ENCODE measurements at places on chromosomes 13 and 19.

- peak; percentile 26 for DNase-seq
These were observed 2.1 kb downstream of the CSNK1G2 start for GRCh38 chr19:1942934-1943555.

DNA sequence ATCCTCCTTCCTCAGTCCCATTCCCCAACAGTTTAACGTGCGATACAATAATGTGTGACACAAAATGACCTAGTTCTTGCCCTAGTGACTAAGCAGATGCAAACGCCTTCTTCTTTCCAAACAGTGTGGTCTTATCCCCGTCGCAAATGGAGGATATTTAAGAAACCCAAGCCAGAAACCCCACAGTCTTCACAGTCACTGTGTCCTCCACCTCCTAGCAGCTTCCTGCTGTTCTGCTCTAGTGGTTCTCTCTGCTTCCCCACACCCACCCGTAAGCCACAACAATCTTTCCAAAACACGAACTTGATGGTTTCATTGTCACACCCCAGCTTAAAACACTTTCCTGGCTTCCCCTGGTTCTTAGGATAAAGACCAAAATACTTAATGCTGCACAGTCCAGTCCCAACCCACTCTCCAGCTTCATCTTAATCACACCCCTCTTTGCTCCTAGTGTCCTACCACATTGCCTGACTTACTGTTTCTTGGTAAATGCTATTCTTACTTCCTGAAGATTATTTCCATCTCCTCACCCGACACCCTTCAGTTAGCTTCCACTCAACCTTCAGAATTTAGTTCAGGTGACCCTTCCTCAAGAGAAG, 32.3 kb downstream of the ITM2B start:
- DNase-seq: peak; percentile 69

DNA sequence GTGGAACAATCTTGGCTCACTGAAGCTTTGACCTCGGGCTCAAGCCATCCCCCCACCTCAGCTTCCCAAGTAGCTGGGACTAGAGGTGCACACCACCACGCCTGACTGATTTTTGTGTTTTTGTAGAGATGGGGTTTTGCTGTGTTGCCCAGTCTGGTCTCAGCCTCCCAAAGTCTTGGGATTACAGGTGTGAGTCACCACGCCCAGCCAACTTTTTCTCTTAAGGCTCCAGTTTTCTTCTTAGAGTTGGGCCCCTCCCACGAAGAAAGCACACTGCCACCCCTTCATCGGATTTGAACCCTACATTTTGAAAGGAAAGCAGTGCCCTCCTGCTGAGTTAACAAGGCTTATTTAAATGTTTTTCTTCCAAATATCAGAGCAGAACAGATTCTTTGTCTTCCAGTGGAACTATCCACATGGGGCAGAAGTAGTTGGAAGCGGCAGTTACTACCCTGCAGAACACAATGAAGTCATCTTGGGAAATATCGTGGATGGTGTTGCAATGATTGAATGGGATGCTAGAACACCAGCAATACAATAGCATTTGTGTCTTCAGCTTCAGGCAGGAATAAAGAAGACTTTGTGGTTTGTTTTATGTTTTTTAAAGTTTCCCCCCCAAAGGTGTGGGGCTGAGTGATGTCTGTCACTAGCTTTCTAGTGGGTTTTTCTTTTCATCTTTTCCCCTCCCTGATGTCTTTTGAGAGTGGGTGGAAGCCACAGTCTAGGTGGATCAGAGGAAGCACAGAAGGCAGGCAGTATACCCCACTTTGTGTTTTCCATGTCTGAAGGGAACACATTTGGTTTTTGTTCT, 8.9 kb downstream of the ACTN4 start:
- DNase-seq: peak; percentile 62

GRCh38 chr13:112728375-112729126, 38.7 kb downstream of the ATP11A start:
- DNase-seq: no peak

- DNase-seq: no peak
These were observed 436.2 kb upstream of the SLITRK5 start for GRCh38 chr13:87234981-87235380.

- no peak for DNase-seq
These were observed 5.8 kb upstream of the FRY start for GRCh38 chr13:32025730-32026129.

GRCh38 chr13:59343993-59344822, 819.5 kb downstream of the DIAPH3 start:
- no peak for DNase-seq

DNA sequence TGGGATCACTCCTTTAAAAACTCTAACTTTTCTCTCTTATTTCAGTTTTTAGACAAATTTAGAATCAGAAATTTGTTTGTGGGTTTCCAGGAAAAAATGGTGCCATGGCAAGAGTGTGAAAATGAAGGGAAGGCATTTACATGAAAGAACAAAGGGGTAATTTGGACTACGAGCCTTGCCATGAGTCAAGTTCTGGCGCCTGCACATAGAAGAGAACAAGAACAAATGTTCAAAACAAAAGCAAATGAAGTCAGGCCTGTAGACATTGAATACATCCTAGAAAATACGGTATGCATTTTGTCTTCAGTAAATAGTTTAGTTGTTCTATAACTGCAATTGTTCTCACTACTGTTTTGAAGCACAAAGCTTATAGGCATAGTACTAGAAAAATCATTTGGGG, 1390.5 kb downstream of the EFNB2 start:
- DNase-seq: no peak

DNA sequence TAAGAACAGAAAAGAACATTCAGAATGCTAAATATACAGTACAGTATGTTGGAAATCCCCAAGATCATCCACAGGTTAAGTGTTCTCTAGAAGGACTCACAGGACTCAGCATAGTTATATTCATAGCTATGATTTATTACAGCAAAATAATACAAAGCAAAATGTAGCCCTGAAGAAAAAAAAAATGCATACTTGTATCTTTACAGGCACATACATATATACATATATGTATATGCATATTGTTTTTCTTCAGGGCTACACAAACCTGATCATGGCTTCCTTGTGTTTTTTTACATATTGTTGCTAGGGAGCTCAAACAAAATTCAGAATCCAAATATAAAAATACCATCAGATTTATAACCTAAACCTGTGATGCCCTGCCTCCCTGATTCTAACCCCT, 78.5 kb downstream of the TUBA3C start:
- no peak for DNase-seq

GRCh38 chr19:40663695-40664692, 26.5 kb downstream of the NUMBL start:
- DNase-seq: no peak

DNA sequence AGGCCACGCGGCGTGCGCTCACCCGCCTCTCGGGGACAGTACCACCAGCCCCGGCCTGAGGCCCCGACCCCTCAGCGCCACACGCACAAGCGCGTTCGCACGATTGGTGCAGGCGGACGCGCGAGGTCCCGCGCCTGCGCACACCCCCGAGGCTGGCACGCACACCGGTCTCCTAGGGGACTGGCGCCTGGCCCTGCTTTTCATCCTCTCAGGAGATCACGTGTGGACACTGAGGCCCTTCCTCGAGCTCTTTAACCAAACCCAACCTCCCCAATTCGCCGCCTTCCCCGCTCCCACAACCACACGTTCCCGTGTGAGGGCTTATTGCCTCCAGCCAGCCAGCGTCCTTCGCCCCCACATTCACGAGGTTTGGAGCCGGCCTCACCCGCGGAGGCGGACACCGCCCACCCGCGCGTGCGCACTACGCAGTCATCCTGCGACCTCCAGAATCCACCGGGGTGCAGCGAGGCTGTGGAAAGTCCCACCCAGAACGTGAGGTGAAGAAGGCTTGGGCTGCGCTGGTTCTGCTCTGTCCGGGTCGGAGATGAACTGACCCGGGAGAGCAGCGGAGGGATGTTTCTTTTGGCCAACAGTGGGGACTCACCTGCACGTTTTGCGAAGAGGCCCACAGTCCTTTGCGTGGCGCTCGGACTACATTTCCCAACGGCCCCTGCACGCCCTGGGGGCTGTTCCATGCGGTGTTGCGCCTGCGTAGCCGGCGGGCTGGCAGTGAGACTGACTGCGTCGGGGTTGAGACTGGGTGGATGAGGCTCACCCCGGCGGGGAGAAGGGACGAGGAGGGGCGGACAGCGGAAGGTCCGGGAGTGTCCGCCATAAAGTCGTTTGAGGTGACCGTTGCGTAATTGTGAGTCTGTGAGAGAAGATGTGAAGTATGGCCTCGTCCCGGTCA, 539 bp upstream of the ZNF667 start:
- peak; percentile 86 for DNase-seq

DNA sequence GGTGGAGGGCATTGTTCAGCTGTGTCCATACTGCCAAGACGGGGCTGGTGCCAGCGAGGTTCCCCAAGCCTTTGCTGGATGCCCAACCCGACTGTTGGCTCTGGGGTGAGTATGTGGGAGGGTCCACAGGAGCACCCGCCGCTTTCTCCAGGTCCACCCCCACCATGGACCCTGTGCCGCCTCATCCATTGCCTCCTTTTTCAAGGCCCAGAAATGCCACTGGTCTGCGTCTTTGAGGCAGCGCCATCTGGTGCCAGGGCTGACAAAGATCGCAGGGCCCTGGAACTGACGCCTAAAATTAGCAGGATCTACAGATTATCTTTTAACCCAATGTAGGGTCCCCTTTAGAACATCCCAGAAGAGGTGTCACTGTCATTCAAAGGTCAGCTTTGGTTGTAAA, 34.6 kb downstream of the NFIX start:
- DNase-seq: peak; percentile 33

GRCh38 chr13:50670847-50671496, 172.5 kb downstream of the DLEU7 start:
- DNase-seq: no peak

DNA sequence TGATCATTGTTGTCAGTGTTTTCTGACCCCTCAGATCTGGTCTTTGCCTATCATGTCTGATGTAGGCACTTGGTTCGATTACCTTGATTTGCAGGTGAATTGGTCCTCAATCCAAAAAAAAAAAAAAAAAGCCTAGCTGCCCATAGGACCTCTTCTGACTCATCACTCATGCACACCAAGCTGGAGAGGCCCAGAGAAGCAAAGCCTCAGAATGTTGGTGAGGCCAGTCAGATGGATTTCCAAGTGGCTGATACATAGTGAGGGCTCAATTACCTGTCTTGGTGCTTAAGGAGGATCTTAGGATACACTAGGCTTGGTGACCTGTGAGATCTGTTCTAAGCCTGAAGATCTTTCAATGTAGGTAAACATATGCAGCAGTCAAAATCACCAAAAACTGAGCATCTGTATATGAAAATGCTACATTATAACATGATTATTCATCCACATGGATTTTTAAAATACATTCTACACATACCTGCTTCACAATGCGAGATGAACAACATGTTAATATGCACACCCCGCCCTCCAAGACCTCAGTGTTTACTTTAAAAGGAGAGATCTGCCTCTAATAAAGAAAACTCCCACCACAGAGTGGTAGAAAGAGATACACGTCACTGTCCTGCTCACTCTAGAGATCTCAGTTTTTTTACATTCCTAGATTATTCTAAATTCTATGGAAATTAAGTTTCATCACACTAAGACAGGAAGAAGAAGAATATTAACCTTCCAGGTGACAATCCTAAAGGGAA, 79.9 kb upstream of the RAP2A start:
- no peak for DNase-seq

- no peak for DNase-seq
These were observed 75.7 kb upstream of the ZNF91 start for GRCh38 chr19:23470873-23471545.

DNA sequence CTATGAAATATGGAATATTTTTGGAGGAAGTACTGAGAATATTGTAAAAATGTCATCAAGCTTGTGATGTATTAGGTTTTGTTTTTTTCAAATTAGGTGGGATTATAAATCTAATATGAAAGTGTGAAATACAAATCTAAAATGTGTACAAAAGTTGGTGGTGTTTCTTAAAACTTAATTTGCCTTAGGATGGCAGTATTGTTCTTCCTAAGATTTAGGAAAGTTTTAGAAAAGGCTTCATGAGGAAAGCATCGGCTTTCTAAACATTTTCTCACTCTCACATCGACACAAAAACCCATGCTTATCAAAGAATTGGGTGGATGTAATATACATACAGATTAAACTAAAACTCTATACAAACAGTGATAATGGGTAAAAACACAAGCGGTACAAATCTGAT, 972.0 kb upstream of the PCDH20 start:
- DNase-seq: no peak

DNA sequence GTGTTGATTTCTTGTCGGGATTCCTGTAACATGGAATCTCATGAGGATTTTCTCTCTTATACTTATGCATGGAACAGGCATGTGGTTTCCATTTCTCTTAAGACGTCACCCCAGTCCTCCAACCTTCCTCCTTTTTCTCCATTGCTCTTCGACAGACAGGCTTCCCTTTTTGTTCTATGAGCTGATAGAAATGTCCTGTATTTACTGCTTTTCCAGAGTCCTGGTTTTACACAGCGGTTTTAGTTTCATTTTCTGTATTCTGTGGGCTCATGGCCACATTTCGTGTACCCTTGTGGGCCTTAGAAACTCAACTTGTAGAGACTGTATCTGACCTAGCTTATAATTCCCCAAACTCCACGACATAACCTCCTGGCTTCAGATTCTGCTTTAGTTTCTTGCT, 113.1 kb downstream of the PAN3 start:
- DNase-seq: peak; percentile 69

GRCh38 chr13:48121733-48122132, 26.8 kb upstream of the MED4 start:
- no peak for DNase-seq

GRCh38 chr19:7888826-7889217, 512 bp downstream of the LRRC8E start:
- no peak for DNase-seq

DNA sequence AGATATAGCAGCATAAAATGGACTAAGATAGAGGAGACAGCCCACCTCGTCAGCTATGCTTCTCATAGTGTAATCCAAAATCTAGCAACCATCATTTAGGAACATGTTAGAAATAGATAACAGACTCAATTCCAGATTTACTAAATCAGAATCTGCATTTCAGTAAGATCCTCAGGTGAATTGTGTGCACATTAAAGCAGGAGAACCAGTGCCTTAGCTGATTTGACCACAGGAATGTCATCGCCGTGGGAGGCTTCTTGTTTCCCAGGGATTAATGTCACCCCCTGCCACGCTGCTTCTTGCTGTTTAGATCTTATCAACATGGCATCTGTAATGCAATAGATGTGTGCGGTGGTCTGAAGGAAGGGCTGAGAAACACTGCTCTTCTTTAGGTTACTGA, 84.0 kb downstream of the GPC5 start:
- no peak for DNase-seq

- DNase-seq: peak; percentile 67
These were observed 31.1 kb downstream of the CEACAM8 start for GRCh38 chr19:42563352-42564210.

- no peak for DNase-seq
These were observed 31.8 kb downstream of the PIP5K1C start for GRCh38 chr19:3668331-3669081.

- DNase-seq: no peak
These were observed 58.1 kb upstream of the SCEL start for GRCh38 chr13:77477299-77477848.

- peak; percentile 7 for DNase-seq
These were observed 1.7 kb downstream of the SLAIN1 start for GRCh38 chr13:77699059-77699680.

All from suppressor macrophage (primary cell).